ENCODE measurements at places on chromosomes 2 and 18.

DNA sequence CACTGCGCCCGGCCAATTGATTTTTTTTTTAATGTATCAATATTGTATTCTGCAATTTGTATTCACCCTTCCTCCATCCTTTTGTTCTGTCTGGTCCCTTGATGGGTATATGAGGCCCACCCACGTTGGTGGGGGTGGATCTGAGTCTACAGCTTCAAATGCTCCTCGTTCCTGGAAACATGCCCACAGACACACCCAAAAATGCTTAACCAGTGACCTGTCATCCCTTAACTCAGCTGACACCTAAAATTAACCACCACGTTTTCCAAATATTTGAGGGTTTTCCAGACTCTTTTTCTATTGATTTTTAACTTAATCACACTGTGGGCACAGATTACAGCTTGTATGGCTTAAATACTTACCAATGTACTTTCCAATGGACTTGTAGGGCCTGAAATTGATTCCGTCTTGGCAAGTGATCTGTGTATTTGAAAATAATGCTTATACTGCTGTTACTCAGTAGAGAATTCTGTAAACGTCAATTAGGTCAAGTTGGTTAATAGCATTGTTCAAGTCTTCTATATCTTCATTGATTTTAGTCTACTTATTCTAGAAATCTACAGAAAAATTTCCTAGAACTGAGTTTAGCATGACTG lies 34.4 kb upstream of the CYP27C1 start:
- DNase-seq: no peak

DNA sequence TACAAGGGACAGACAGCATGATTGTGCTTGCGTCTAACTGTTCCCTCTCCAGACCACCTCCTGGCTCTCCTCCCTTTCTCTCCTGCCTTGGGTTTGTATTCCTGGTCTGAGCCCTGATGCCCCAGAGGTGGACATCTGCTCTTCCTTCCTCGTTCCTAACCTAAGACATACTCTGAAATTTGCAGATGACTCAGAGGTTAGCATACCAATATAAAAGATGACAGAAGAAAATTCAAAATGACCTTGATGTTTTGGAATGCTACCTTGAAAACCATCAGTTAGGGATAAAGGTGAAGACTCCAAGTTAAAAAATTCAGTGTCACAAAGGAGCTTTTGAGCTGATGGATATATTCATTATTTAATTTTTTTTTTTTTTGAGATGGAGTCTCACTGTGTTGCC lies 12.9 kb downstream of the SMYD1 start:
- DNase-seq: no peak

DNA sequence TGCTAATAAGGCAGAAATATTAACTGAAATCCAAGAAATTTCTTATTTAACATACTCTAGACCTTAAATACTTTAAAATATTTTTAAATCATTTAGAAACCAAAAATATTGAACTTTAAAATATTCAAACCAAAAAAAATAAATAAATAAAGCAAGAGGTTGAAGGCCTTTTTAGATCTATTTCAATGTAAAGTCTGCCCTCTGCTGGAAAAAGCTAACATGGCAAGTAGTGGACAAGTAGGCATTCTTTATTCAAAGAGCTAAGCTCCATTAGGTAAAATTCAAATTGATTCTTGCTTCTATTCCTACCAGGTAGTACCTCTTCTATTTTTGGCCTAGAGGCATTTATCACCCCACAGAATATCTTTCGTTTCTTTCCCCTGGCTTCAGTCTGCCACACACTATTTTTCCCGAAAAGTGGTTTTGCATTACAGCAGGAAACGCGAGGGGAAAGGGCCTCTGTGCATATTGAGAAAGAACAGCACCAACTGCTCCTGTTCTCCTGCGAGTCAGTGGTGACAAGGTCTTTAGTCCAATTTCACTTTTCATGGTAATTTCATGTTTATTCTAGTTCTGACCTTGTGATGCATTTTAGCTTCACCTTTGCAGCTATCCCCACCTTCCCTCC lies 20.4 kb downstream of the IFIH1 start:
- DNase-seq: peak; percentile 68

DNA sequence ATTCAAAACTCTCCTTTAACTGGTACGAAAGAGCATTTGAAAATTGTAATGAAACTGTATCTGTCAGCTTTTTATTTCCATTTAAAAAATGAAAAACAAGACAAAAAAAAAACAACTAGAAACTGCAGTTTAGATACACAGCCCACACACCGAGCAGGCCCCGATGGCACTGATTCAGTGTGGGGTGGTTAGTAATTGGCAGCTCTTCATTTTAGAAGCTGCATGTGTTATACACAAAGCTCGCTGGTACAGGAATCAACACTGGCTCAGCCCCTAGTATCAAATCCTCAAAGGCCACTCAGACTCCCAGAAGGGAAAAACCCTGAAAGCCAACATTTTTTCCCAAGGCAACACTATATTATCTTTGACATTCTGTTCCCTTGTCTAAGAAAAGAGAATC lies 30.5 kb upstream of the RMDN2 start:
- DNase-seq: no peak

DNA sequence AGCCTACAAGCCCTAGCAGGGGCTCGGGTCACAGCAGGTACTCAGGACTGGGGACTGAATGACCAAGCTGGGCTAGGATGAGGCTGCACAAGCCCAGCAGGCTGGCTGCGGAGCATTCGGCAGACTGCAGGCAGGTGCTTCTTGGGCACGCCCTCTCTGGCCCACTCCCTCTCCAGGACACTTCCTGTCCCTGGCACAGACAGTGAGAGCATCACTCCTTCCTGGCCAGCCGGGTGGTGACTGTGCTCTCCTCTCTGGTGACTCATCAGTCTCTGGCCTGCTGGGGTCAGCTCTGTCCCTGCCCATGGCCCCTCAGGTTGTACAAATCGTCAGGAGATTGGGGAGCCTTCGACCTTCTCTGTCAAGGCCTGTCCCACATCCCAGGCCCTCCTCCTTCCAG lies 22.5 kb downstream of the C1QL2 start:
- DNase-seq: no peak

DNA sequence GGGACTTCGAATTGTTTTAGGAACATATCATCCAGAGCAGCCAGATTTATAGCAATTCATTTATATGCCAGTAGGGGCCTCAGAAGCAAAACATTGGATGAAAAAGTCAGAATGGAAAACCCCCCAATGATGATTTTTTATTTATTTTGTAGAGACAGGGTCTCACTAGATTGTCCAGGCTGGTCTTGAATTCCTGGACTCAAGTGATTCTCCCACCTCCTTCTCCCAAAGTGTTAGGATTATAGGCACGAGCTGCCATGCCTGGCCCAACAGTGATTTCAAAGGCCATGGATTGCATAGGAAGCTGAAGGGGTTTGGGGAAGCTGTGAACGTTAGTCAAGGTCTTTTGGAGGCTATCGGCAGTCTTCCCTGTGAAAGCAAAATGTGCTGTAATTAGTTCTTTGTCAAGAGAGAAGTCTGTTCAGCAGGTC lies 21.9 kb upstream of the MCFD2 start:
- no peak for DNase-seq

DNA sequence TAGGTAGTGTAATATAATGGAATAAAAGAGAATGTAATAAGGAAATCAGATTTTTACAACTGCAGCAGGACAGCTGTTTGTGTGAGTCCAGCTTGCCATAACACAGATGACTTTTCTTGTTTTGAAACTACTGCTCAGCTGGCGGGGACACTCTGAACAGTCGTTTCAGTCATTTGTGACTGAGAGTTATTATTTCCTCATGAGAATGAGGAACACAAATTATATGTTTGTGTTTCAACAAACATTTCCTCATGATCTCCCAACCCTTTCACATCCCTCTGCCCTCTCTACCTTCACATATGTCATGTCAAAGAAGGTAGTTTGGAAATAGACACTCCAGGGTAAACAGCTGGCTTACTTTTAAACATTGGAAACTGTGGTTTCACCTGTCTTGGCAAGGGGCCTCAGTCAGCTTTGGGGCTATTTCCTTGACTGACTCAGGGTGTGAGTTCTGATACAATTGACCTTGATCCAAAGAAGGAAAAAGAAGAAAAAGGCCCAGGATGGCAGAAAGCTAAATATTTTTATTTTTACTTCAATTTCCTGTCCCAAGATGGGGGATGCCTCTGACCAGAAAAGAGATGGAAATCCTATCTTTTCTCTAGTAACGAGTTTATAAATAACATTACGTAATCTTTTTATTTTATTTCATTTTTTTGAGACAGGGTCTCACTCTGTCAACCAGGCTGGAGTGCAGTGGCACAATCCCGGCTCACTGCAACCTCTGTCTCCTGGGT lies 593 bp downstream of the SP140L start:
- DNase-seq: no peak

DNA sequence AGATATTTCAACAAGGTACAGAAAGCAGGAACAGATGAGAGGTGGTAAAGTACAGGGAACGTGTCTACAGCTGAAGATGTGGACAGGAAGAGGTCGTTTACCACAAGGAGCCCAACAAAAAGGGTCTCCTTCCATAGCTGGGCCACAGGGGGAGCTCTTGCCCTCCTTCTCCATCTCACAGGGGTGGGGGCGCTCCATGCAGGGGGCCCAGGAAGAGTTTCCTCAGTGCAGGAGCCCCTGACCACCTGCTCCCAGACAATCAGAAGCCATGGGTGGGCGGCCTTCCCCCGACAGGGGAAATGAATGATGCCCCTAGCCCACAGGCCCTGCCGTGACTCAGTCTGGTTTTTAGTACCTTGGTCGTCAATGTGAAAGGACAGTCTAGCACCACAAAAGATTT lies 163.6 kb upstream of the ZNF516 start:
- no peak for DNase-seq

DNA sequence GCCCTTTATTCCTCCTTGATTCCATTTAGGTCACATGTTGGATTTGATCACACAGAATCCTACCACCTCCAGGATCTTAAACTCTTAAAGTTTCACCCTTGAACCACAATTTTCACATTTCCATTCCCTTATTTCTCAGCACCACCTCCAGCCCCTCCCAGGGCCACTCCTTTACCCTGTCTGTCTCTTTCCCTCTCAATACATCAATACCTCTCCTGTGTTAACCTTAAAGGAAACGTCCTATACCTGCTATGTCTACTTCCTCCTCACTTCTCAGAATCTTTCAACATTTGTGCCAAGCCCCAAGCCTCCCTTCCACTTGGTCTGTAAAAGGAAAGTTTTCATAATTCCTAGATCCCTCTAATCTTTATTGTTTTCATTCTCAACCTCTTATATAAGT lies 158.8 kb downstream of the BAZ2B start:
- no peak for DNase-seq

DNA sequence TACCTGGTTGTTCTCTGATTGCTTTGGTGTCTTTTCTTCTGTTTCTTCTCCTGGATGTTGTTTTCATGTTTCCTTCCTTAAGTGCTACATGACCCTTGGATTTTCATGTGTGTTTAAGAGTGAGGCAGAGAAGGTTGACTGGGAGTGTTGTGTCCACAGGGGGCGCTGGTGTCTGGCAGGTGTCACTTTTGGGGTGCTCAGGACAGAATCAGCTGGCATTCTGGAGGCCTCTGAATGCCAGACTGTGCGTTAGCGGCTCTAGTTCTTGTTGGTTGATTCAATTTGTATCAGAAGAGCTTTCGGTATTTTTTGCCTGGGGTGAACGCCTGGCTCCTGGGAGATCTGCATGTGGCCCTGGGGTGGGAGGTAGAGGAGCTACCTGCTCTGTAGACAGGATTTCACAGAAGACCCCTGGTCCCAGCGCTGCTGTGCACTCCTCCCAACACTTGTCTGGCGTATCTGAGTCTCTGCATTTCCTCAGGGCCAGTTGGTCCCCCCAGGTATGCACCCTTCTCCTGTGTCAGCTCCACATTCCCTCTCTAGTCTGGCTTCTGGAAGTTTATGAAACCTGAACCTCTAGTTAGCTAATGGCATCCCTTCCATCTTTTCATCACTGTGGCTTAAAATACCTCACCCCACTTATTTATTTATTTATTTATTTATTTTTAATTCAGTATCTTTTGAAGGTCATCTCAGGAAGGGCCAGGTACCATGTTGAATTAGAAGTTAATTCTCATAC lies 1.1 kb downstream of the GREB1 start:
- no peak for DNase-seq

GRCh38 chr2:104289651-104290565 lies 564.0 kb upstream of the POU3F3 start:
- no peak for DNase-seq

DNA sequence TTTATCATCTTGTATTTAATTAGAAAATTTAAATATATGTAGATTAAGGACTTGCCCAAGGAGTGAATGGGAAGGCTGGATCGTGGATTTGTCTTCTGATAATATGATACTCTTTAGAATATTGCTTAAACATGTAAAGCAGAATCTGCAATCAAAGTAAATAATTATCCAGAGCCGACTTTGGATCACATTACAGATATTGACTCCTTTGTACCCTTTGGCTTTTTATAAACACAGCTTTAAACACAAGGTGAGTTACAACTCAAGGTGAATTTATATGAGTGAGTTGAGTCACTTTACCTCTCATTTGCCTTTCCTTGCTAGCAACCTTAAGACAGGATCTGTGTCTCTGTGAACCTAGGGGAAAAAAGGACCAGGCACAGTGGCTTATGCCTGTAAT lies 37.7 kb upstream of the SLC25A52 start:
- no peak for DNase-seq

- DNase-seq: no peak
These were observed 48.6 kb upstream of the RAPH1 start for GRCh38 chr2:203583701-203584100.

- no peak for DNase-seq
These were observed 124.8 kb downstream of the PARD3B start for GRCh38 chr2:204670124-204670523.

DNA sequence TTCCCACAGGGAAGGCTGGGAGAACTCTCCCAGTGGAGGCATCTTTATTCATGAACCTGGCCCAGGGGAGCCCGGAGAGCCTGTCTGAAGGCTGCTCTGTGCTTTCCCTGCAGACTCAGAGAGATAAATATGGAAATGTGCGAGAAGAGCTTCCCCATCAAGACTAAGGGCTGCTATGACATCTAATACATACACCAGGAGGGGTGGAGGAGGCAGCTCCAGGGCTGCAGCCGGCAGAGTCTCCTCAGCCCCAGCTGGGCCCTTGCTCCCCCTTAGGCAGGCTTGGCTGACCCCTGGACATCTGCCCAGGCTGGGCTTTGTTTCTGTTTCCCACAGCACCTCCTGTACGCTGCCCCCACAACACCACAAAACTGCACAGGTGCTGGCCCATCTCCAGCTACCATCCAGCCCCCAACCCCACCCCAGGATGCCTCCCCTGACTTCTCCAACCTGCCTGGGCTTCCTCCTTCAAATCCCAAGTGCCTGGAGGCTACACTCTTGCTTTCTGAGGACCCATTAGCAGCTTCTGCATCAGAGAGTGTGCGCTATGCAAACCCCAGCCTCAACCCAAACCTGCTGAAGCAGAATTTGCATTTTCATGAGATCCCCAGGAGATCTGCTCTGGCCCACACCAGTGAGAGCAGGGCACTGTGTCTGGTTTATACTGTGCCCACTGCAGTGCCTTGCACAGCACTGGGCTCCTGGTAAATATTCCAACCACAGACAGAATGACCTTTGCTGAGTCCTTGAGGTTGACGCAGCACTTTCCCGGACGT lies 96.8 kb downstream of the VSNL1 start:
- DNase-seq: no peak

DNA sequence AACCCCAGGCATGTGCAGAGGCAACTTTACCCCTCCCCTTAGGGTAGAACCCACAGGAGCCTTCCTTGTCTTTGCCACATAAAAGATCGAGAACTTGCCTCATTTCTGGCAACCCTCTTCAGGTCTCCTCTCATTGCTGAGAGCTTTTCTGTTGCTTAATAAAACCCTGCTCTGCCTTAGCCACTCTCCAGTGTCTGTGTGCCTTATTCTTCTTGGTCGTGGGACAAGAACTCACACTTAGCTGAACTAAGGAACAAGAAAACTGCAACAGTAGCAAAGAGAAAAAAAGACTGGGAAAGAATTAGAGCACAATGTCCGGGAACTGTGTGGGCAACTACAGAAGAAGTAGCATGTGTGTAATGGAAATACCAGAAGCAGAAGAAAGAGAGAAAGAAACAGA lies 56.2 kb upstream of the SMIM21 start:
- no peak for DNase-seq
